ENCODE measurements at places on chromosomes 3 and 15.

DNA sequence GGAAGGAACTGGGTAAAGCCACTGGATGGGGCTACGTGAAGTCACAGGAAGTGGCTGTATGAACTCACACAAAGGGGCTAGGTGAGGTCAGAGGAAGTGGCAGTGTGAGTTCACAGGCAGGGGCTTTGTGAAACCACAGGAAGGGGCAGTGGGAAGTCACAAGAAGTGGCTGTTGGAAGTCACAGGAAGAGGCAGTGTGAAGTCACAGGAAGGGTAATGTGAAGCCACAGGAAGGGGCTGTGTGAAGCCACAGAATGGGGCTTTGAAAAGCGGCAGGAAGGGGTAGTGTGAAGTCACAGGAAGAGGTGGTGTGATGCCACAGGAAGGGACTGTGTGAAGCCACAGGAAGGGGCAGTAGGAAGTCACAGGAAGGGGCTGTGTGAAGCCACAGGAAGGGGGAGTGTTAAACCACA is 34.6 kb downstream of the GASK1A start:
- no peak for DNase-seq

- DNase-seq: no peak
Measured at GRCh38 chr3:127590282-127590592, 296 bp downstream of the TPRA1 start.

DNA sequence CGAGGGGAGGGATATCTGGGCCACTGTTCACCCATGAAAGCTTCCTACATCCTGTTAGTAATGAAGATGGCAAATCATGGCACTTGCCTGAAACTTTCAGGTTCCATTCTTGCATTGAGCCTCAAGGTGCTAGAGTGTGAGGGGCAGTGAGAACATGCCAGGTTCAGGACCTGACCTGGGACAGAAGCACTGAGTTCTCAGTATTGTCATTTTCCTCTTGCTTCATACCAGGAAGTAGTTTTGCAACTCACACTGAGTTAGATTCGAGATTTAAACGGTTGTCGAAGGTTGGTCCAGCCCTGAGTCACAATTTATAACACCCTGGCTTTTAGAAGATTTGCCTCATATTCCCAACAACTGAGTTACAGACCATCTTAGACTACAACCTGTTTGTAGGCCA is 11.8 kb upstream of the MEIS2 start:
- no peak for DNase-seq

- DNase-seq: no peak
Measured at GRCh38 chr15:86127547-86127946, 47.9 kb downstream of the AGBL1 start.

DNA sequence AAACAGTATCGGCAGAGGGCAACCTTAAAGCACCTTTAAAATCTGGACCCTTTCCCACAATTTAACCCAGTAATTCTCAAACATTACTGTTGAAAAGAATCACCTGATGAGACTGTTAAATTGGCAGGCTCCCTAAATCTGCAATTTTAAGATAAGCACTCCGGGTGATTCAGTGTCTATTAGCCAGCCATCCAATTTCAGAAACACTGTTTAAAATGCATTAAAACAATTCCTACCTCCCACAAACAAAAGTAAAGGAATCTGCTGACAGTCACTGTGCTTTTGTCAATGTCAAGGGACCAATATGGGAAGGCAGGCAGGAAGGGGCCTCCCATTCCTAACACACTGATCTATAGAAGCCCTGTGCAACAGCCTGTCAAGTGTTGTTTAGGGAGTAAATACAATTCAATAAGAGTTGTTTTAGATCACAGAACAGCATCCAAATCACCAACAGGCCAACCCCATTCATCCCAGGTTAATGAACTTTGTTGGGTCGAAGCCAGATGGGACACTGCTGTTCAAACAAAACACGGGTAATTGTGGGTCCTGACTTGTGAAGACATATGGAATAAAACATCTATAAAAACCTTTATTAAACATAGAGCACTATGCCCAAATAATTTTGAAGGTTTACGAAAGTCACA is 21.4 kb downstream of the SIAH2 start:
- DNase-seq: no peak

GRCh38 chr3:128312271-128312670 is 154.4 kb downstream of the DNAJB8 start:
- no peak for DNase-seq

GRCh38 chr3:168511428-168512014 is 415.8 kb upstream of the GOLIM4 start:
- no peak for DNase-seq

DNA sequence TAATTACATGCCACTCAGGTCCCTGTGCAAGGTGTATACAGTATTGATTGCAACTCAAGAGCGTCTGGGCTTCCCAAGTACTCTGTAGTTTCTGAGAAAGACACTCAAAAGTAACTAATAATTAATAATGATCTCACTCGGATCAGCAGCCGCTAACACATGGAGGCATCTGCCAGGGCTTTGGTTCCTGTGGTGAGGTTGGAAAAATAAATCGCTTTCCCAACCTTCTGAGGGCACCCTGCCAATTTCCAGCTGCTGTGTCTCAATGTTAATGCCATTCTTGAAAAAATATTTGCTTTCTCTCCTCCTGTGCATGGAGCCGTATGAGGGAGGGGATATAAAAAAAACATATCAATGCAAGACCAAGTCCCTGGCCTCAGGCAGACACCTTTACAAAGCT is 116.5 kb upstream of the SLC2A2 start:
- DNase-seq: no peak

GRCh38 chr3:47540281-47540680 is 26.8 kb upstream of the ELP6 start:
- no peak for DNase-seq

DNA sequence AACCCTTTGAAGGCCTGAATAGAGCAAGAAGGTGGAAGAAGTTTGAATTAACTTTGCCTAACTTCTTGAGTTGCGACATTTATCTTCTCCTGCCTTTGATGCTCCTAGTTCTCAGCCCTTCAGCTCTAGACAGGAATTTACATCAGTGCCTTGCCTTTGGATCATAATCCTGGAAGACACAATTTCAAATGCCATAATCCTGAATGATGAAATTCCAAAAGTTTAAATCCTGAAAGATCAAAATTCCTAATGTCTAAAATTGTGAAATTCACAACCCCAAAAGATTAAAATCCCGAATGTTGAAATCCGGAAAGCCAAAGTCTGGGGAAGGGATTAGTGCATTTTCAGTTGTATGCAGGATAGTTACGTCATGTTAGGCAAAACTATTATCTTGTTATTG is 166.6 kb upstream of the PDZRN3 start:
- DNase-seq: no peak

GRCh38 chr3:15660055-15660935 is 58.8 kb downstream of the BTD start:
- DNase-seq: no peak

DNA sequence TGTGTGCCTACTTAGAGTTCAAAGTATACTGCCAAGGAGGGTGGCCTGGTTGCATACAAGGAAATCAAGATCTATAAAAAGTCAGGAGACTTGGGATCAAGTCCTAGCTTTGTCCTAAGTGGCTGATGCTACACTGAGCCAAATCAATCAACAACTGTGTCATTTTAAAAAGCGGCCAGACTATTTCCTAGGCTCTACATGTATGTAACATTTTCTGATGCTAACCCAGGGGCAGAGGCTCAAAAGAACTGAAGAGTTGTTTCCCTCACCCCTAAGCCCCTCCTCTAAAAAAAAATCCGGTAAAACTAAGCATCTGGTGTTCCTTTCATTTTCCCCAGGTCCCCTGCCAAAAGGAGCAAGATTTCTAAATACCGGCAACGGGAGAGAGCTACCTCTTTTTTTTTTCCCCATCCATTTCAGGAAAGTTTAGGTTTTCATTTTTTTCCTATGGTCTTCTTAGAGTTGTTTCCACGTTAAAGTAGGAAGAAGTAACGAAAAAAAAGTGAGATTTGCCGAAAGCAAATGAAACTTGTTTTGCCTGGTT is 18.8 kb upstream of the CHD2 start:
- DNase-seq: no peak

DNA sequence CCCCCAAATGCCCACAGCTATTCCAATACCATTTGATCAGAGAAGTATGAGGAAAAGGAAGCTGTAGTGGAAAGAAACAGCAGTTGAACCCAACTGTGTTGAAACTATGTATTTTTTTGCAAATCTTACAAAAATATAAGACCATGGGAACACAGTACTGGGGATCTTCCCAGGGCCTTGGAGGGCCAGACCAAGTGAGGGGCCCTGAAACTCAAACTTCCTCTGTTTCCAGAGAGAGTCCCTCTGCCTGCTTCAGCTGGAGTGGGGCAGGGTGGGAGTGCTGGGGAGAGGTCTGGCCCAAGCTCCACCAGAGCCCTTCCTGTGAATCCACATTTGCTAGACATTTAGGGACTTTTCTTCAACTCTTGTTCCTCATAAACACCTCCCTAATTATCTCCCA is 263.9 kb downstream of the CHST2 start:
- DNase-seq: no peak

DNA sequence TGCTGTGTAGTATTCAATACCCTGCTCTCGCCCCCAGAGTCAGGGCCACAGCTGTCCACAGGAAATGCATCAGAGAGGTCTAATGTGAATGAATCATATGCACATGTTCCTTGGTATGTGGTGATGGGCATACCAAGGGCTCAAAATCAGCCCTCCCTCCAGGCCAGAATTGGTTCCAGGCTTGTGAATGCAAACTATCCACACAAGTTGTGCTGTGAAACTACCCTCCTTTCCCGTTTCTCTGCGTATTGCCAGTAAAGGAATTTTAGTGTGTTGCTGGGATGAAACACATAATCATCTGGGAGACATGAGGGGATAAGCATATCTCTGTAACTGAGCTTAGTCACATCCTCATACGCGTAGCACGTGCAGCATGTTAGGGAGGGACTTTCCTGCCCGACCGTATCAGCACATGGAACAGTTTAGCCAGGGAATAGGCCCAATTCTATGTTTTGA is 9.2 kb upstream of the MME start:
- no peak for DNase-seq

DNA sequence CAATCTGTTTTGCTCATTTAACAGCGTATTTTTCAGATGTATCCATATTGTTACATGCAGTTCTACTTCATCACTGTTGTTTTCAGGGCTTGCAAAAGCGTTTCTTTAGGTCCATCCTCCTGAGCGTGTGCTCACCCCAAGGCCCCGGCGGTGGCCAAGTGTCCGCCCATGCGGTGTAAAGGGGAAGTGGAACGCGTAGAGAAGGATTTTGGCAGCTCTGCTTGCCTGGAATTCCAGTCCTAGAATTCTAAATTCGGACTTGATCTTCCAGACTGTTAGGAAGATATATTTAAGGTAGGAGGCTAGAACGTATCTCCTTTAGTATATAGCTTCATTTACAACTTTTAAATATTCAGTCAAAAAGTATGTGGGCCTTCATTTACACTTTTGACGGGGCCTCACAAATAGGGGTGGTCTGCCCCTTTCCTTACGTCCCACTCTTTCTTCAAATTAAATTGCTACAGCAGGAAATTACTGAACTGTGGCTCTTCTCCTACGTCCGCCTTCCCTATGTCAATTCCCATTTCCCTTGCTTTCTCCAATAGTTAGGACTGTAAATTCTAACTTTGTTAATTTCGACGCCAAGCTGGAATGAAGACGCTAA is 609 bp upstream of the TBC1D23 start:
- DNase-seq: no peak

DNA sequence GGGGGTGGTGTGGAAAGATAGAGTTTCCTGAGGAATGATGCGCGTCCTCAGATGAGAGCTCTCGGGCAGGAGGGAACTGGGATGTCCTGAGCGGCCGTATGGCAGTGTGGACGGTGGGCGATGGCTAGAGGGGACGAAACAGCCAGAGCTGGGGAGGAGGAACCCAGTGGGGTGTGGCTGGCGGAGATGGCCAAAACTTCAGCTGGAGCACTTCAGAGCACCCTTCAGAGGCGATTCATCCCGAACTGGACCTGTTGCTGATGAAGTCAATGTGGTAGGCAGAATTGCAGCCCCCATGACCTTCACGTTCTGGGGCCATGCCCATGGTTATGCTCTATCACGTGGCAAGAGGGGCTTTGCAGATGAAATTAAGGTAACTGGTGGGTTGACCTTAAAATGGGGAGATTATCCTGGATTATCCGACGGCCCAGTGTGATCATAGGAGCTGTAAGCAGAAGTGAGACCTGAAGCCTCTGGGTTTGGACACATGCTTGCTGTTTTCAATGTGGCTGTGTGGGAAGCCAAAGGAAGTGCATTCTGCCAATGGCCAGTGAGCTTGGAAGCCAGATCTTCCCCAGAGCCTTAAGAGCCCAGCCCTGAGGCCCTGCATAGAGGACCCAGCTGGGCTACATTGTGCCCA is 52.3 kb downstream of the ATP1B3 start:
- DNase-seq: no peak

- no peak for DNase-seq
Measured at GRCh38 chr15:66323312-66323928, 30.1 kb downstream of the DIS3L start.

- DNase-seq: no peak
Measured at GRCh38 chr3:153232851-153233271, 70.8 kb downstream of the RAP2B start.

DNA sequence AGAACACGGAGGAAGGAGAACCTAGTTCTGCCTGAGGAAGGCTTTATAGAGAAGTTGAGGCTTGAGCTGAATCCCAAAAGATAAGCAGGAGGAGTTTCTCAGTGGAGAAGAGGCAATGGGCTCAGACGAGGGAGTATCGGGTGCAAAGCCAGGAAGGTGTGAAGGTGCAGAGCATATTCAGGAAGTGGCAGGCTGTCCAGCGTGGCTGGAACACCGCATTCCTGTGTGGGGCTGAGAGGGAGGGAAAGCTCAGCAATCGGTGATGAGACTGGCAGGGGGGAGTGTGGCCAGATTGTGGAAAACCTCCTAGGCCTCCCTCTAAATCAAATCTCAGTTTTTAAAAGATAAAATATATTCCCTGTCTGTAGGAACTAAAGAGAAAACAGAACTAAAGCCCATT is 63.0 kb downstream of the ARHGAP31 start:
- no peak for DNase-seq

DNA sequence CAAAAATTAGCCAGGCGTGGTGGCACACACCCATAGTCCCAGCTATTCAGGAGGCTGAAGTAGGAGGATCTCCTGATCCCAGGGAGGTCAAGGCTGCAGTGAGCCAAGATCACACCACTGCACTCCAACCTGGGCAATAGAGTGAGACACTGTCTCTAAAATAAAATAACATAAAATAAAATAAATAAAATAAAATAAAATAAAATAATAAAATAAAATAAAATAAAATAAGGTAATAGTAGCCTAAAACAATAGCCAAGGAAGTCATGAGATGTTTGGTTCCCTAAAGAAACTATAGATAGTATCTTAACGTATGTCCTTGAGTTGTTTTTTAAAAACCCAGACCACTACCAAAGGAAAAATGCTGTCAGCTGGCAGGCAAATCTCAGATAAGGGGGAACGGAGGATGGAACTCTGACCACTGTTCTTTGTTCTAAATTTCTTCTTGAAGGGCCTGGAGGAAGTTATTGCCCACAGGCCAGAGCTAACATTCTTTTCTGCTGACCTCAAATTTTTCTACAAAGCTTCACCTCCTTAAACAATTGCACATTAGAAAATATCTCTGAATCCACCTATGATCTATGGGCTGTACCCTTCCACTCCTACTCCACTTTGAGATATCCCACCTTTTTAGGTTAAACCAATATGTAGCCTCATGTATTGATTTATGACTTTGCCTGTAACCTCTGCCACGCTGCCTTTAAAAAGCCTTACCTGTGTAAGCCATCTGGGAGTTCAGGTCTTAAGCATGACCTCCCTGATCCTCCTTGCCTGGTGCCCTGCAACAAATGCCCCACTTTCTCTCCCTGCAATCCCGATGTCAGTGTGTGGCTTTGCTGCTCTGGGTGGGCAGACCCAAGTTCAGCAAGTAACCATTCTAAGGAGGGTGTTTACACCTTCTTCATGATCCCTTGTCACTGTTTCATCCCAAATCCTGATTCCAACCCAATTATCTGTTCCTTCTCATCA is 126.2 kb upstream of the BHLHE40 start:
- no peak for DNase-seq

GRCh38 chr15:62612771-62613170 is 429.8 kb upstream of the TPM1 start:
- no peak for DNase-seq
